ENCODE measurements at places on chromosomes 5 and 9.

- DNase-seq = no peak
Observed at GRCh38 chr5:158937381-158937952, 162.2 kb downstream of the EBF1 start.

DNA sequence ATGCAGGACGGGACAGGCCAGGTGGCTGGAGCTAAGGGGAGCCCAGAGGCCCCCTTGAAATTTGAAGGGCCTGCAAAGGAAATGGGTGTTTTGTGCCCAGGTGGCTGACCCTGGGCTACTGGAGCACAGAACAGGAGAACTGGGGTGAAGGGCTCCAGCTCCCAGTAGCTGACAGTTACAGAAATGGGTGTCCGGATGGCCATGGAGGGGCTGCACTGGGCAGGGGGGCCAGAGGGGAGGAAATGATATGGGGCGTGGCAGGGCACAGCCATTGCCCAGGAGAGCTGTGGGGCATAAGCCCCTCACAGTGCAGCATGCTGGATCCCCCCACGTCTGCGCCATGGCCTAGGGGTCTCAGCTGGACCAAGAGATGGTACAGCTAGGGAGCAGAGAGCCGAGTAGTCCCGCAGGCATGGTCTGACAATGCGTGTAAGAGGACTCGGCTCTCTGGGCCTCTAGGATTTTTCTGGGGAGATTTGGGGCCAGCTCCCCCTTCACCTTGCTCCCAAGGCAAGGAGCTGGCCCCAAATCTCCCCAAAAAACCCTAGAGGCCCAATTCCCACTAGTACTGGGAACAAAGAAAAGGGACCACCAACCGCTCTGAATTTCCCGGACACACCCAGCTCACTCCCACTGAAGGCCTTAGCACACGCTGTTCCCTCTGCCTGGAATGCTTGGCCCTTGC lies 7.9 kb upstream of the CARD19 start:
- DNase-seq = no peak

DNA sequence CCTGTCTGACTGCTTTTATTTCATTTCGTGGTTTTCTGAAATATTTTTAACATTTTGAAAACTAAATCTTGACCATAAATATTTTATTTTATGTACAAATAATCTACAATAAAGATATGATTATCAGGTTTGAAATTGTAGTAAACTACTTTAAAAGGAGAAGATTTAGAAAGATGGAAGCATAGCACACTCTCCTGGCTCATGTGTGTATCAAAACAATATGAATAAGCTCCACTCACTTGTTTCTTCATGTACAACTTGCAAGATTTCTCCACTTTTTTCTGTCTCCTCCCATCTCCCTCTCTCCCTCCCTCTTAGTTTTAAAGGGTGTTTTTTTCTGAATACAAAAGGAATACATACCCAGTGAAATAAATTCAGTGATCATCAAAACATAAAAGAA lies 15.4 kb upstream of the VPS13A start:
- no peak for DNase-seq

GRCh38 chr9:13750639-13751038 lies 471.1 kb upstream of the MPDZ start:
- DNase-seq = peak; percentile 38

All from DMS153 (cell line).